Esophagus squamous epithelium (tissue), 5 donors: ENCODE measurements at places on chromosomes 3 and 15. TPM values are rescaled to one million over a fixed set of nuclear protein-coding genes. Genes with fewer than 3 reads are reported as not detected.

- no peak for DNase-seq
Observed at GRCh38 chr3:44442596-44443309, 34.7 kb downstream of the ZNF445 start.

DNA sequence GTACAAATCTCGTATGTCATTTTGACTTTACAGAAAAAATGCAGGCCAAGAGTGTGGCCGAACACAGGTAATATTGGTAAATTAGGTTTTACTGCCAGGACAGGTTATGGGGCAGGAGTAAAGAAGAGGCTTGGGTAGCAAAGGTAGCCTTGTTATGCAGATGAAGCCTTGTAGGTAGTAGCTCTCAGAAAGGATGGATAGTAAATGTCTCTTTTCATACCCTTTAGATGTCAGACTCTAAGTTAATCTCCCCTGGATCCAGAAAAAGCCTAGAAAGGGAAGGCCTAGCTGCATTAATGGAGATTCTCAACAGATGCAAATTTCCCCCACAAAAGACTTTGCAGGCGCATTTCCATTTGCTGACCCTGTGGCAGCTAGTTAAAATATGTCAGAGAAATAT is 1445.1 kb upstream of the CADM2 start:
- DNase-seq = no peak

DNA sequence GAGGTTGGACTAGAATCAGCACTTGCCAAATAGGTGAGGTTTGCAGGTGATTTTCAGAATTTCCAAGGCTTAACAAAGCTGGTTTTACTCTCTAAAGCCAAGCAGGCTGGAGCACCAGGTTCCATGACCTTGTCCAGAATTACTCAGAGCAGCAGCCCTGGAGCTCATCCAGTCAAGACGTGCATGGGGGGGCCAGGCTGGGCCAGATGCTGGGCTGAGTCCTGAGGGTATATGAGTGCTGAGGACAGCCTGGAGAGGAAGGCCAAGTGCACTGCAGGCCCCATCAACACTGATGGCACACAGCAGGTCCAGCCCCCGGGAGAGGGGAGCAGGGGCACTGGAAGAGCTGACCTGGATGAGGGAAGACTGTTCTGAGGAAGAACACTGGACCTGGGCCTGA is 3.0 kb upstream of the TXNRD3 start:
- no peak for DNase-seq

DNA sequence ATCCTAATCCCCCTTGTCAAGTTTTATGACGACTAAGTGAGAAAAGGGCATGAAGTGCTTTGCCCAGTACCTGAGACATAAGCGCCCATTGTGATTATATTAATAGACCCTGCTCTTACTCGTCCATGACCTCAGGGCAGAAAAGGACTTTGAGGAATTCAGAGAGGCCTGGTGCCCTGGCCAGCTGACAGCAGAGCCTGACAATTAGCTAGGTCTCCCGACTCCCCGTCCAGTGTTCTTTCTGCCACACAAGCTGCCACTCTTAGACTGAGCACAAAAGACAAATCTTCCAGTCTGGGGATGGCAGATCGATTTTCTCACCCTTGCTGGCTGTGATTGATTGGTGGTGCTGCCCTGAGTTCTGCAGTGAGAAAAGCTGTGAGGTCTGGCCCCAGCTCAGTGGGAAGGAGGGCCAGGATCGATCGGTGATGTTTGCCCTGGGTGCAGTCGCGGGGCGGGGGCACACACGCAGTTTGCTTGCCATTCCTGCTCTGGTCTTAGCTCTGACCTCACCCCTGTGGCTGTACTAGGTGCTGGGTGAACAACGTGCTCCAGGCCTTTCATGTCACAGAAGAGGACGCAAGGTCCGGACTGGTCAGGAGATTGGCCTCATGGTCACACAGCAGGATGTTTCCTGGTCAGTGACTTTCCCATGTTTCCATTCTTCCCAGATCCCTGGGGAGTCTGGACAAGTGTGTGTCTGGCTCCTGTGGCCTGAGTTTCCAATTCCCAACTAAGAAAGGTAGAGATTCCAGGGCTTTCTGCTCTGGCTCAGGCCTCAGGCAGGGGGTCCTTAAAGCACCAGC is 67.4 kb upstream of the TLE3 start:
- DNase-seq = no peak

DNA sequence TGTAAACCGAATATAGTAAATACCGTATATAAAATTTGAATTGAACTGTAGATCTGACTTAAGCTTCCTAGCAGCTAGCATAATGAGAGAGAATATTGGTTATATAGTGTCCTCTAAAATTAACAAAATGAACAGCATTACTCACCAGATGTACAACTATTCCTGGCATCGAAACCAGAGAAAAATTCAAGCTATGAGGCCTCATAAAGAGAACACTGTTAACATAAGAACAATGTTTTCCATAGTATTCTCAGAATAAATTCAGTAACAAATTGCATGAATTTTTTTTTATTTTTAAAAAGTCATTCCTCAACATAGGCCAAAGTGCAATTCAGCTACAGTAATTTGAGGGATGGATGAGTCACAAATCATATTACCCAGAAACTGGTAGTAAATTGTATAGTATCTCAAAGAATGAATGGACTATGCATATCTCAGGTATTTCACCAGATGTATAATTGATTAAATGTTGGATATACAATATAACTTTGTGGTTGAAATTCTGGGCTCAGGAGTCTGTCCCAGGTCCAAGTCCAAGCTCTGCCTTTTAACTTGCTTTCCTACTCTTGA is 5.0 kb downstream of the TMEM207 start:
- DNase-seq = no peak

The SV2B gene
- total RNA-seq = 0.95 TPM

GRCh38 chr3:188037195-188037718 is 116.7 kb upstream of the LPP start:
- DNase-seq = no peak

The PLEKHO2 gene
- total RNA-seq = 8.5 TPM

- DNase-seq = no peak
Observed at GRCh38 chr15:65981837-65982626, 112.7 kb downstream of the RAB11A start.

GRCh38 chr15:99148851-99149276 is 44.0 kb downstream of the SYNM start:
- no peak for DNase-seq
